T-cell (primary cell): ENCODE measurements at places on chromosomes 13 and 19.

- DNase-seq = no peak
Observed at GRCh38 chr13:34750078-34750931, 191.8 kb upstream of the NBEA start.

DNA sequence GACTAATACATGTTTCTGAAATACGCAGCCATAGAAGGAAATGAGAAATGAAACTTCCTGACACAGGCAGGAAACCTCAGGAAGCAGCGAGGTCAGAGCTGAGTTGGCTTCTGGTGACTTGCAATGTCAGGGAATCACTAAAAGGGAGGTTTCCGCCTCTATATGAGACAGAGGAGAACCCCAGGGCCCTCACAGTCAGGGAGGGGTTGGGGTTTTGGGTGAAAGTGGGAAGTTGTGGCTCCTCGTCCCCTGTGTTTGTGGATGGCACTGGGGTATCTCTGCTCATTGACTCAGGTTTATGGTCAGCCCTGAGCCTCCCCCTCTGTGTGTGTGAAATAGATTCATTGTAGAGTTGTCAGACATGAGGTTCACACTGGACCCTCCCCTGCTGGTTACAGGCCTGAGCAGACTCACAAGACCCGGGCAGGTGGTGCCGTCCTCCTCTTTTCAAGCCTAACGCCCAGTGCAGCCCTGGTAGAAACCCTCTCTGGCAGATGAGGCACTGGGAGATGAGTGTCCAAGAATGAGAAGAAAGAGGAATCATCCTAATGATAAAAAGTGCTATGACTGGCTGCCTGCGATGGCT is 5.5 kb upstream of the LILRA6 start:
- no peak for DNase-seq

GRCh38 chr19:35476149-35476548 is 14.1 kb downstream of the KRTDAP start:
- DNase-seq = no peak

DNA sequence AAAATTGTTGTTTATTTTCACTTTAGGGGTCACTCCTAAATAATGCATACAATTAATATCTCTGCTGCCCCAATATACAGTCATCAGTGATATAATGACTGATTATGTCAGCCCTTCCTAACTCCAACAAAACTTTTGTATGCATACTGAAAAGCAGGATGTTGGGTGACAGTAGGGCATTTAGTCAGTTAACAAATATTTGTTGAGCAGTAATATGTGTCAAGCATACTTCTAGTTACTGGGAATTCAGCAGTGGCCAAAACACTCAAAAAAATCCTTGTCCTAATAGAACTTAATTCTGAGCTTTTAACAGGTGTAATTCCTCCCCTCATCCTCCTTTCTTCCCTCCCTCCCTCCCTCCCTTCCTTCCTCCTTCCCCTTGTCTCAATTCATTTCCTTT is 560.7 kb upstream of the KLHL1 start:
- DNase-seq = no peak

GRCh38 chr13:108494991-108495645 is 134.3 kb upstream of the MYO16 start:
- DNase-seq = no peak

DNA sequence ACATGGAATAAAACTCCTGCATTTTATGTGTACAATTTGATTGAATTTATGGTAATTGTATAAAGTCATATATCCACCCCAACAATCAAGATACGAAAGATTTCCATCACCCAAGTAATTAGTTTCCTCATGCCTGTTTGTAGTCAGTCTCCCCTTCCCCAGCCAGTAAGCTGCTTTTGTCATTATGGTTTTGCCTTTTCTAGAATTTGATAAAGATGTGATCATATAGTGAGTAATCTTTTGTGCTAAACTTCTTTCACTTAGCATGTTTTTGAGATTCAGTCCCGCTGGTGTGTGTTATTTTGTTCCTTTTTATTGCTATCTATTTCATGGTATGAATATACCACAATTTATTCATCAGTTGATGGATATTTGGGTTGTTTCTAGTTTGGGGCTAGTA is 16.0 kb downstream of the ITM2B start:
- DNase-seq = no peak

- no peak for DNase-seq
Observed at GRCh38 chr13:106110241-106110855, 425.1 kb downstream of the EFNB2 start.

DNA sequence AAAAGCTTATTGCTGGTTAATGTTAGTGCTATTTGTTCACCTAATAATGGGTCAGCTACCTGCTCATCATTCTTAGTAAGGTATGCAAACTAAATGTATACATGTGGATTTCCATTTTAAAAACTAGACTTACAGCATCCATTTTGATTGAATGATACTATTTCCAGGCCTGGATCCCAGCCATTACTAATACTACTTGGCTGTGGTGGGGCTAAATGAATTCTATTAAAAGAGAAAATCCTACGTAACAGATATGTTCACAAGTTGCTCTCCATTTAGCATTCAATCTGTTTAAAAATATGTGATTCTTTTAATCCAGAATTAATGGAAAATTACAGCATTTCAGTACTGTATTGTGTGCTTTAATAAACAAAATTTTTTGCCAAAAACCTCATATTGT is 169.4 kb upstream of the MIR17HG start:
- DNase-seq = no peak

DNA sequence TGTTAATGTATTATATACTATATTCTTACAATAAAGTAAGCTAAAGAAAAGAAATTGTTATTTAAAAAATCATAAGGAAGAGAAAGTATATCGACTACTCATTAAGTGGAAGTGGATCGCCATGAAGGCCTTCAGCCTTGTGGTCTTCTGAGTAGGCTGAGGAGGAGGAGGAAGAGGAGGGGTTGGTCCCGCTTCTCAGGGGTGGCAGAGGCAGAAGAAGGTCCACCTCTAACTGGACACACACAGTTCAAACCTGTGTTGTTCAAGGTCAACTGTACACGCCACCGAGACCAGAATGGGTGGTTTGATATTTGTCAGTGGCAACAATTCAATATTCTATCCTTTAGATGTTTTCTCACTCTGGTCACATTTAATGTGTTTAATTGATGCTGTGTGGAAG is 67.2 kb downstream of the ALOX5AP start:
- DNase-seq = no peak

- no peak for DNase-seq
Observed at GRCh38 chr19:49362048-49362928, at the start of gene TEAD2. TSS of gene TEAD2 (minus strand) at chr19:49362416. CDS start at chr19:49360075, 2,341 bp downstream.

DNA sequence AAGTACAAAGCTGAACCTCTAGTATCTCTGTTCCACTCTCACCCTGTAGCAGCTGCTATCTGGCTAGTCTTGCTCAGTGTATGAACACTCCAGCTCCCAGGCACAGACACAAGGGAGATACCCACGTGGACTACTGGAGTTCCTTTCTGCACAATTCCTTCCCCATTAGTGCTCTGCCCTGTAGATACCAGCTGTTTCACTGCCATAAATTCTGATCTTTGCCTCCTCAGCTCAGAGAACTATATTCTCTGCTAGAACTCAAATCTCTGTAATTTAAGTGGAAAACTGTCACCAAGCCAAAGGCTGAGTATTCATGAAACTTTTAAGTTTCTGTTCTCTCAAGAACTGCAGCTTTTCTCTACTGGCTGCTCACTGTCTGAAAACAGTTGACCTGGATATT is 273.7 kb downstream of the DIAPH3 start:
- DNase-seq = no peak

GRCh38 chr13:99813336-99814095 is 158.1 kb downstream of the ZIC5 start:
- no peak for DNase-seq

DNA sequence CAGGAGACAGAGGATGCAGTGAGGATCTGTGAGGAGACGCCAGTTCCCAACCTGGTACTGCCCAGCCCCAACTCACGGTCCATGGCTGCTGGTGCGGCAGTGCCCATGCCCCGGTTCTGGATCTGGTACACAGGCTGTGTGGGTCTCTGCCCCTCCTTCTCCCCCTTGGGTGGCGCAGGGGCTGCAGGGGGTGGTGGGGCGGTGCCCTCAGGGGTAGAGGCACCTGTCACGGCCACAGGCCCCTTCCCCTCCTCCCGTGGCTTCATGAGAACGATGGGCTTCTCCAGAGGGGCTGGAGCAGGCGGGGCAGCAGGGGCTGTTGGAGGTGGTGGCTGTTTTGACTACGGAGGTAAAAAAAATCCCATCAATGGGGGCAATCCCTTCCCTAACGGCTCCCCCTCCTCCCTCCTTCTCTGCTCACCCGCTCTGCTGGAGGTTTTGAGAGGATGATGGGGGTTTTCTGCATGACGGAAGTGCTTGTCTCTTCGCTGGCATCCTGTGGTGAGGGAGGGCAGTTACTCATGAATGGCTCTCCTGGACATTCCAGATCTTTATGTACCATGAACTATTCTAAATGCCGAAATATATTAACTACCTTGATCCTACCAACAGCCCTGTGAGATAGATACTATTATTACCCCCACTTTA is 7.1 kb downstream of the SMG9 start:
- DNase-seq = no peak

DNA sequence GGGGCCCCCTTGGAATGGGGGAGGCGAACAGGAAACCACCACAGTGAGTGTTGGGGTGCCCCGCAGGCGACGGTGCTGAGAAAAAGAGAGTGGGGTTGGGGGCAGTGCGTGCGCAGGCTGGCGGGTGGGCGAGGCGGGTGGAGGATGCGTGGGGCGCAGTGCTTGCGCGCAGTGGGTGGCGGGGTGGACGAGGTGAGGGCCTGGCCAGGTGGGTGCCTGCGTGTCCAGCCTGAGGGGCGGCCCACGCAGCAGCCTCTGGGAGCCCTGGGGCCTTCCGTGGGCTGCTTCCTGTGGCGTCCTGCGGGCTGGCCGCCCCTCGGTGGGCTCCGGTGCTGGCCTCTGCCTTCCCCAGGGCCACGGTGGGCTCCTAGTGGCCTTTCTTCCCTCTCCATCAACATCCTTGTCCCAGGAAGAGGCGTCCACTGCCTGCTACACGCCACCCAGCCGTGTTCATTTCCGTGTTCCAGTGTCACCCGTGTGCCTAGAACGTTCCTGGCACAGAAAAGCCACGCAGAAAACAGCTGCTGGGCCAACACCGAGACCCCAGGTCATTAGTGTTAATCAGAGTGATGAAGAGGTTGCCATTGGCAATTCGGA is 7.1 kb downstream of the ATP11A start:
- no peak for DNase-seq

DNA sequence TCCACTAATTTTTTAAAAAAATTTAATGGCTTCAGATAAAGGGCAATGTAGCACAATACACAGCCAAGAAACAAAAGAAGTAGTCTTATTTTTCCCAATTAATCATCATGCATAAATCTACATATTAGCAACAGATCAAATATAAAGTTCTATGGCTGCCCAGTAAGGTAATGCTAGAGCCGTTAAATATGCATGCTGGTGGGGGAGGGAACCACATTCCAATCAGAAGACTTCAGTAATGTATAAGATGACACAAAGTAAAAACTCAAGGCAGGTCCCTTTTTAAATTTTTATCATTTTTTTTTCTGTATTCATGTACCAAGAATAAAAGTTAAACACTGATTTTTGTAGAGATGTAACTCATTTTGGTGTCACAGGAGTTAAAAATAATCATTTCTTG is 62.0 kb downstream of the MPHOSPH8 start:
- no peak for DNase-seq

- DNase-seq = no peak
Observed at GRCh38 chr19:16084067-16084685, 7.9 kb downstream of the TPM4 start.

- no peak for DNase-seq
Observed at GRCh38 chr19:28023064-28023463, 1189.9 kb downstream of the UQCRFS1 start.

DNA sequence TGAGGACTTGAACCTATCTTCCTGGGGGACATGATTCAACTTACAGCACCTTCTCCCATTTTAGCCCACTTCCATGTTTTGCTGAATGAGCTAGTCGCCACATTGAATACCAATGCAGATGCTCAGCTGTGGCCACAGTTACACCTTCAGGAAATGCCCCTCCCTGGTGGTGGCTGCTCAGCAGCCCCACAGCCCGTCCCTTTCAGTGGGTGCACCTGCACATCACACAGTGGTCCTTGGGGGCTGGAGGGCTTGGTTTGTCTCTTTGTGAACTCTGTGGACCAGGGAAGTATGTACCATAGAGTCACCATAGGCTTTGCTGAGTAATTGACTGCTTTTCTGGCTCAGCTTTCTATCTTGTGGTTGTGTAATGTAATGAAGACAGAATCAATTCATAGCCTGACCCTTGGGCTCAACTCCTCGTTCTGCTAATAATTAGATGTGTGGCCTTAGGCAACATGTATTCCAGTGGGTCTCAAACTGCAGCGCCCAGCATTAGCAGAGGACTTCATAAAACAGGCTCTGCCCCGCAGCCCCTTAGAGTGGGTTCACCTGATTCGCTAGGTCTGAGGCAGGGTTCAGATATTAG is 48.1 kb upstream of the FARP1 start:
- DNase-seq = no peak

- DNase-seq = no peak
Observed at GRCh38 chr13:41199526-41199925, 5.2 kb upstream of the KBTBD7 start.

DNA sequence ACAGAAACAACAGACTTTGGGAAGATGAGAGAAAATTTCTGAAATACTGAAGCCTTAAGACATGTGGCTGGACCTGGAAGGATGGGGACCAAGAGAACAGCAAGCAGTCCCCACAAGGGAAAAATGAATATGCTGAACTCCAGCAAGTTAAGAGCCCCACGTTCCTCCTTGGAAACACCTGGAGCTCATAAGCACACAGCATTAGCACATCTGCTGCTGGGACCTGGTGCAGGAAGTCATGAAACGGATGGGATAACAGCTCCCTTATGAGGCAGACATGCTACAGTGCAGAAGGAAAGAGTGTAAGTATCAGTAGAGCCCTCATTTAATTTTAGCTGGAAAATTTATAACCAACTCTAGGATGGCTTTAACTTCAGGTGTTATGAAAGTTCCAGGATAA is 67.3 kb downstream of the SLC15A1 start:
- no peak for DNase-seq

GRCh38 chr13:85543144-85543543 is 256.1 kb downstream of the SLITRK6 start:
- DNase-seq = no peak

DNA sequence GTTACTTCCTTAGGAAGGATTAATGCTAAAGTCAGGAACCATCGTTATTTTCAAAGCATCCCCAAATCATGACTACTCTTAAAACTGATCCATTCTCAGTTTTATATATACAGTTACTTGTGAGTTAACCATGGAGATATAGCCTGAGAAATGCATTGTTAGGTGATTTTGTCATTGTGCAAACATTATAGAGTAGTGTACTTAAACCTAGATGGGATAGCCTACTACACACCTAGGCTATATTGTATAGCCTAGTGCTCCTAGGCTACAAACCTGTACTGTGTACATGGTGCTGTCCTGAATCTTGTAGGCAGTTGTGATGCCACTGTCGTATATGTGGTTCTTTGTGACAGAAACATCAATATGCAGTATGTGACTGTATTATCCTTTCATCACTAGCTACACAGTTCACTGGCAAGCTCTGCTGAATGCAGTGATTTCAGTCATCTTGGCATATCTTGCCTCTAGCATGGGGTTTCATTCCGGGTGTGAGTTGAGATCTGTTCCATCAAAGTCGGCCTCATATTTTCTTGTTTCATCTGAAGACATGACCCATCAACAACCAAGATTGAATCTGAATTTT is 45.3 kb downstream of the CDK8 start:
- DNase-seq = no peak
